ENCODE measurements at places on chromosomes 3 and 15.

DNA sequence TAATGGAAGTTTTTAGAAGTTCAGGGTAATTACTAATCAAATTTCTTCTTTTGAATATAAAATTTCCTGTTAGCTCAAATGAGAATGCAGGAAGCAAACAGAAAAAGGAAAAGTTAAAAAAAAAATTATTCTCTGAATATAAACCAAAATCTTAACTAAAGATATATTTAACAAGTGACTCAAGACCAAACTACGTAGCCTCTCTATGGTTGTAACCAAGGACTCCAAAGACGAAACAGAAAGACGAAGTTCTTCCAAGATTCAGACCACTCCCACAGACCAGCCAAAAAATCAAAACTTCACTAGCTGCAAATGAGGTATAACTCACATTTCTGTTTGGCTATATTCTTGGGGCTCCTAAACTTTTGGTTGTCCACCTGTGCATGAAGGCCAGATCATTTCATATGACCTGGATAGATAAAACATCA is 846.5 kb upstream of the ALCAM start:
- DNase-seq = no peak

- peak; percentile 63 for DNase-seq
Observed at GRCh38 chr15:68383161-68384074, 48.5 kb downstream of the ITGA11 start.

- DNase-seq = no peak
Observed at GRCh38 chr15:101018016-101018415, 98.9 kb downstream of the LRRK1 start.

- no peak for DNase-seq
Observed at GRCh38 chr3:186406669-186407635, 44.9 kb upstream of the DGKG start.

DNA sequence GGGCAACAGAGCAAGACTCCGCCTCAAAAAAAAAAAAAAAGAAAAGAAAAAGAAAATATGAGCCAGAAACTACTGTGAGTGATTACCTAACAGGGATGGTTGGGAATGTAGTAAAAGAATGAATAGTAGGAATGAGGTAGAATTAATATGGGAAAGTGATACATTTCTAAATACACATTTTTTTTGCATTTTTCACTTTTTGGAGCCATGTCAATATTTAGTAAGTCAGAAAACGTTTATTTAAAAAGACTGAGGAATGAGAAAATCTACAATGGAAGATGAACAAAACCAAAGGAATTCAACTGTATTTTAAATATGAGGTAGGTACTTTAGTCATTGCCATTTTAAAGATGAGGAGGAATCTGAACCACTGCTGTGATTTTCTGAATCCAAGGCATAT is 817.2 kb upstream of the CADM2 start:
- DNase-seq = no peak

DNA sequence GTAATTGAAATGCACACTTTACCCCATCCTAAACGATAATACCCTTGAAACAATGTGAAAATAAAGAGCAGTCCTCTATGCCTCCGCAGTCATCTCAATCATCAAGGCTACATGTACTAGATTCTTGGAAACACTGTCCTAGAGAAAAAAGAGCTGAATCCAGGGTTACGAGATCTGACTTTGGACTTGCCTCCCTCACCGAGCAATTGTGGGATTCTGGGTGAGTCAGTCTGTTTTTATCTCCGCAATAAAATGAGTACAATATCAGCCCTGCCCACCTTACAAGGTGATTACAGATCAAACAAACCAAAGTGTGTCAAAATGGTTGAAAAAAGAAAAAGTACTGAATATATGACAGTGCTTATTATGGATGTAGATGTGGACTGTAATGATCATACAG is 152.3 kb upstream of the SNTN start:
- DNase-seq = no peak

DNA sequence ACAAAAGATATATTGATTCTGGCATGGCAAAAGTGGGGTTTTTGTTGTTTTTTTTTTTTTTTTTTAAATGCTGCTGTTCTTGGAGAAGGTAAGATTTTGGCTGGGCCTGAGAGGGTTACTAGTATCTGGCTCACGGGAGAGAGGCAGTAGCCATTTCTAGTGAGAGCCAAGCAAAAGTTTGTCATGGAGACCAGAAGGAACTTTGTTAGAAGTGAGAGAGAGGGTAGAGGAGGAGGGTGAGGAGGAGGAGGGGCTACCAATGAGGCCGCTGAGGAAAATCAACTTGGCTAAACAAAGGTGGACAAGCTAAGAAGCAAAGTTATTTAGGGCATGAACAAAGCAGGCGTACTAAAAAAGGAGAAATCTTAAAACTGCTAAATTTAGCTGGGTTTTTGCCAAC is 48.9 kb upstream of the STRIT1 start:
- DNase-seq = no peak

DNA sequence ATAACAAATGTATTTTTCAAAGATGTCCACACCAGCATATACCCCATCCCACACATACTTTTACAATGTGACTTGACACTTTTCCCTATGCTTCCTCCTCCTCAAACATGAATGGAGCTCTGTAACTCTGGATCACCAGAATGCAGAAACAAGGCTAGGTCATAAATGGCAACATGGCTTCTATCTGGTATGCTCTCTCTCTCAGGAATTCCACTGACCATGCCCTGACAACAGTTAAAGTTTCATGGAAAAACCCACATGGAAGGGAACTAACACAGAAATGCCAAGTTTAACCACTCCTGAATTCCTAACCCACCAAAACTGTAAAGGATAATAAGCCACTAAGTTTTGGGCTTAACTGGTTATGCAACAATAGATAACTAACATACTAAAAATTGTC is 19.9 kb downstream of the MYO9A start:
- no peak for DNase-seq

DNA sequence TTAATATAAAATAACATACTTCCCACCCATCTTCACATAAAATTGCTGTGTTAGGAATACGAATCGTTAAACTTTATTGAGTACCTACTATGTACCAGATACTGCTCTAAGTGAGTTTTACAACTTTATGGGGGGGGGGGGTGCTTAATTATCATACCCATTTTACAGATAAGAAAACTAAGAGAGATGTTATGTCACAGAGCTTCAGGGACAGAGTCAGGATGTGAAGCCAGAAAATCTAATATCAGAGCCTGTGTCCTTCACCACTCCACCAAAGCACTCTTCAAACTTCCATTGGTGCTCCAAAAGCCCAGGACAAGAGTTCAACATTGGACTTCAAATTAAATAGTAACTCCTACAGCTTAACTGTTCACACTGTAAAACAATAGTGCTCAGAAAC is 8.6 kb downstream of the LINS1 start:
- DNase-seq = no peak

DNA sequence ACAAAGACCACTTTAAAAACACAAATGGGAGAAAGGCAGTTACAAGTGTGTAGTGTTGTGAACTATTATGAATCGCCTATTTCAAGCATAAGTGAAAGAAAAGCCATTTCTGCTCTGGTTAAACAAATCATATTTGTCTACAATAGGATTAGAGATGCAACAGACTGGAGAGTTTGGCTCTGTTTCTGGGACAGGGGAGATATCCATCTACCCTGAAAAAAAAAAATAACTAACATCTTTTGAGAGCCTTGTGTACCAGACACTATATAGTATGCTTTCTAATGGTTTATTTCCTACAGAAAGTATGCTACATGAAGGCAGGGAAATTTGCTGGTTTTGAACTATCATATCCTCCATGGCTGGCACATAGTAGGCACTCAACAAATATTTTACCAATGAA is 106.7 kb upstream of the FHIT start:
- DNase-seq = no peak
